Hematopoietic multipotent progenitor cell treated with erythropoietin and hydrocortisone succinate and interleukin-3 and kit ligand, for 17 days (in vitro differentiated cells): ENCODE measurements at places on chromosomes 6 and 20.

DNA sequence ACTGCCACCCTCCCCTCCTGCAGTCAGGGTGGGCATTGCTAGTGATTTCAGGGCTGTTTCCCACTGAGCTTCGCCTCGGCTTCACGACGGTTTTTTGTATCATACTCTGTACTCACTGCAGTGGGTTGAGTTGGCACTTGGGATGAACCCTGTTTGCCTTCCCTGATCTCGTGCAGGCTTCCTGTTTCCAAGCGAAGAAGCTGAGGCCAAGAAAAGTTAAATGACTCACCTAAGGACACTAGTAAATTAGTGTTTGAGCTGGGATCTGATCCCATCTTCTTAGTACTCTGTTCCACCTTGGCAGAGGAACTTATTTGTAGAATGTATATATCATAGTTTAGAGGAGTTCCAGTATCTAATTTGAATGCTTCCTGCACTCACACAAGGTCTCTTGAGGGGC, 50.3 kb upstream of the VSTM2L start:
- DNase-seq, result no peak

- DNase-seq, result peak; percentile 55
These were observed 89.1 kb downstream of the NCR2 start for GRCh38 chr6:41424370-41425058.

DNA sequence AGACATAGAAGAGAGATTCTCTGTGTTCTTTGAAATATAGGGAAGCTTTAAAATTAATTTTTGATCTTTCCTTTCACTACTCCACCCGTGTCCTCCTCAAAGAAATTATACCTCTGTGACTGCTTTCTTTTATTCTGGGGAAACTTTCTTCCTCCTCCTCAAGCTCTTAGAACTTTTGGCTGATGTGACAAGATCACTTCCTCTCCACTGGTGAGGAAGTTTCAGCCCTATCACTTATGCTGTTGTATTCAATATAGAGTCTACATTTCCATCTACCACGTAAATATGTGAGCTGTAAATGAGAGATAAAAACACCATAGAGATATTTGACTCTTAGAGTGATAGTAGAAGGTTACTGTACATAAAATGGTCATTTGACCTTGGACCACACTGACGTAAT, 141.9 kb upstream of the SASH1 start:
- no peak for DNase-seq

DNA sequence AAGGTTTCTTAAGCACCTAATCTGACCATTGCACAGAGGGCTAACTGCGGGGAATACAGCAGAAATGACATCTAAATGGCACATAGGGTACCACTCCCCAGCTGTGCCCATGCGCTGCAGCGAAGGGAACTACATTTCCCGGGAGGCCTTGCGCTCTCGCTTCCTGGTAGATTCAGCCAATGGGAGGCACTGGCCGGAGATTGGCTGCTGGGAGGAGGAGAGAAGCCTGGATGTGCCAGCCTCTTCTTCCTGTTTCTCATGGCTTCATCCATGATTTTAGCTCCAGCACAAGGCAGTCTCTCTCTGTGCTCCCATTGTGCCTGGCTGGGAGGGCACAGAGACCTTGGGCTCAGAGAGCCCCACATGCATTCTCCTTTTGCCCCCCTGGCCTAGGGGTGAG, 101.7 kb upstream of the FOXA2 start:
- DNase-seq, result no peak

GRCh38 chr20:46894579-46894958, at the start of gene EYA2:
Gene EYA2 (plus strand): TSS chr20:46894843. CDS start chr20:46990011, 95,168 bp downstream.
- no peak for DNase-seq

- DNase-seq, result no peak
These were observed 51.8 kb downstream of the TCP11 start for GRCh38 chr6:35089216-35089934.

- no peak for DNase-seq
These were observed 138.4 kb upstream of the TENT5A start for GRCh38 chr6:81890846-81891245.

GRCh38 chr6:28258877-28259777, at the start of gene NKAPL:
Gene NKAPL (plus strand): TSS chr6:28259297. CDS start chr6:28259372, 75 bp downstream.
- DNase-seq, result peak; percentile 28

DNA sequence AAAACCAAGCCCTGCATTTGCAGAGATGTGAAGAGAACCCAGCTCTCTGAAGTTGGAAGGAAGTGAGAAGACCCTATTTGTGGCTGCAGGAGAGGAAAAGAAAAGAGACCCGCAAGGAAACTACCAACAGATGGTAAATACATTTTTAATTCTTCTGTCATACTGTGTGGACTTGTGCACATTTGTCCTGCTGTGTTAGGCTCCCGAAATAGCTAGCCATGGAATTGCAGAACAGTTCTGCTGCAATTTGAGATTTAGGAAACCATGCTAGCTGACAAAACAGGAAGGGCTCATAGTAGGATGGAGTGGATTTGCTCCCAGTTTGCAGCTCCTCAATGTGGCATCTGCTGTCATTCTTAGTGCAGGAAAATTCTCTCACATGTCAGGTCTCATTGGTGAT, 12.1 kb upstream of the ATXN1 start:
- no peak for DNase-seq

DNA sequence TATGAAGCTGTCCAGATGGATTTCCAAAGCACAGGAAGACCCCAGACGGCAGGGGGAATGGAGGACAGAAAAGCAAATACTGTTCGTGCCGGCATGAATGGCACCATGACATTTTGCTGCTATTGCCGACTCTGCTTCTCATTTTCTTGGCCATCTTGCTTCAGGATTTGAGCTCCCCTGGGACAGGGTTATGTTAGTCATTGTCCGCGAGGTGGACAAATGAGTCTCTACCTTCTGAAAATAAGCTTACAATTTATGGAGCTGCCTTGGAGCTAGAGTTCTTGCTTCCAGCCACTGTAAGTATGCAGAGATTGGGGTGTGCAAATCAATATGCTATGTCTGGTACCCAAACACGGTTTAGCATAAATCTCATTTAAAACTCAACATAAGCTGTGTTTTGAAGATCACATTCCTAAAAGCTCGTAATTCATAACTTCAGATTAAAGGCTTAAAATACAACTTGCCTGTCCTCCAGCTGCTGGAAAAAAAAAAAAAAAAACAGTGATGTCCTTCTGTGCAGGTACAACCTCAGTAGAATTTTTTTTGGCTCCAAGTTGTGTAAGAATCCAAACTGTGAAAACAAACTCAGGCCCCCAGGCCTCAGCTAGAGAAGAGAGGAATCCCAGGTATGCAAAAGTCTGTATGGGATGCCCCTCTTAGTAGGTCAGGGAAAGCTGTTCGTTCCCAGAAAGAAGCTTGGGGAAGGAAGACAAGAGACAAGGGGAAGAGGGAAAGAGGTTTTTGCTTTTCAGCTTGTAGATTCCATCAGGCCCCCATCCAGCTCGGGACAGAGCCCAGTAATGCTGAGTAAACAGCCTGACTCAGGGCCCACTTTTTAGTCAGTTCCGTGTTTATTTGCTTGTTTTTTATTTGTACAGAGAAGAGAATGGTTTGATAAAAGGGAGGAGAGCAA, 184.2 kb upstream of the FOXA2 start:
- no peak for DNase-seq

DNA sequence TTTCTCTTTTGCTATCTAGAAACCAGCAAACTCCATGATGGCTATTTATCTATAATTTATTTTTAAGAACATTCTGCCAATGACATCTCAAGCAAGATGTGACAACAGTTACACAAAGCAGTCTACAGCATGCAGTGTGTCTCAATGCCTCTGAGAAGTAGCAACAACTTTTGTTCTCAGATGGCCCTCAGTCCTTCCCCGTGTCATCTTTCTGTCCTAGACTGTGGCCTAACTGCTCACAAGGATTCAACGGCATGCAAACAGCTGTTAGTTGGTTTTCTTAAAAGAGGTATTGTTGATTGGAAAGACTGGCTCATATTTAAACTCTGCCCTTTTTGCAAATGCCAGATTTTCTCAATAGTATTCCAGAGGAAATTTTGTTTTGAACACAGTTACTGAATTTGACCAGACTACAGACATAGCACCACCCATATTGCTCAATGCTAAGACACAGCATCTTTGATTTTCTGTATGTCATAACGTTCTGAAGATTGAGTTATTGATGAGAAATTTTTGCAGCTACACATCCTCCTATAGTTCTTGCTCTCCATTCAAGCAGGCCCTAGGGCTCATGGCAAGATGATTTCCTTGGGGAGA, 26.1 kb upstream of the F13A1 start:
- no peak for DNase-seq

DNA sequence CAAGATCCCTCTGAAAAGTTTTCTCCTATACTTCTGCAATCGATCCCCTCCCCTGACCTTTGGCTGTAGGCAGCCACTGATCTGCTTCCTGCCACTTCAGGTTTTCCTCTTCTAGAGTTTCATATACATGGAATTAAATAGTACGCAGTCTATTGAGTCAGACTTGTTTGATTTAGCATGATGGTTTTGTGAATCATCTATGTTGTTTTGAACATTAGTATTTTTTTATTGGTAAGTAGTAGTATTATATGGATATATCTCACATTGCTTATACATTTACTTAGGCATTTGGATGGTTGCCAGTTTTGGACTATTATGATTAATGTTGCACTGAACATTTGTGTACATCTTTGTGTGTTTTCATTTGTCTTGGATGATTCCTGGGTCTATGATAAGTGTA, 518.0 kb downstream of the CD109 start:
- DNase-seq, result no peak

DNA sequence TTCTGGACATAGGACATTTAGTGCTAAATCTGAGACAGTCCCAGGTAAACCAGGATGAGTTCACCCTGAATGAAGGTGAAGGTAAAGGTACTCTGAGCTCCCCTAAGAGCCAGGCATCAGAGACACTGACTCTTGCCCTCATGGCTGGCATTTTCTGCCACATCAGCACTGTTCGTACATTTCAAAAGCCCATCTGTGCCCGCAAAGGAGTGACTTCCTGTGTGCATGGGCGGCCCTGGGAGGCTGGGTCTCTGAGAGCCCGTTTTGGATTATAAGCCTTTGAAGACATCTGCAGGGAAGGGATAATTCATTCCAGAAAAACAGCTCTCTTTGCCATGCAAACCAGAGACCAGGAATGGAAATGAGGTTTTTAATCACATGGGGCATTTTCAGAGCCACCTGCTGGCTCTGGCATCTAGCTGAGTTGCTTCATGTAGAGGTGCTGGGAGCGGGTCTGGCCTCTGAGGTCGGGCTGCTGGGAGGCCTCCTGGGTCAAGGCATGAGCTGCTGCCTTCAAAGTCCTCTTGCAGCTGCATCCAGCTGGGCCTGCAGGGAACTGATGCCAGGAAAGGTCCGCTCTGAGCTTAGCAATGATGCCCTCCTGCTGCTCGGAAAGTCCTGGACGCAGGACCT, 348.3 kb downstream of the DHX35 start:
- DNase-seq, result no peak

GRCh38 chr6:28711325-28711724, 185.6 kb downstream of the GPX5 start:
- DNase-seq, result no peak

DNA sequence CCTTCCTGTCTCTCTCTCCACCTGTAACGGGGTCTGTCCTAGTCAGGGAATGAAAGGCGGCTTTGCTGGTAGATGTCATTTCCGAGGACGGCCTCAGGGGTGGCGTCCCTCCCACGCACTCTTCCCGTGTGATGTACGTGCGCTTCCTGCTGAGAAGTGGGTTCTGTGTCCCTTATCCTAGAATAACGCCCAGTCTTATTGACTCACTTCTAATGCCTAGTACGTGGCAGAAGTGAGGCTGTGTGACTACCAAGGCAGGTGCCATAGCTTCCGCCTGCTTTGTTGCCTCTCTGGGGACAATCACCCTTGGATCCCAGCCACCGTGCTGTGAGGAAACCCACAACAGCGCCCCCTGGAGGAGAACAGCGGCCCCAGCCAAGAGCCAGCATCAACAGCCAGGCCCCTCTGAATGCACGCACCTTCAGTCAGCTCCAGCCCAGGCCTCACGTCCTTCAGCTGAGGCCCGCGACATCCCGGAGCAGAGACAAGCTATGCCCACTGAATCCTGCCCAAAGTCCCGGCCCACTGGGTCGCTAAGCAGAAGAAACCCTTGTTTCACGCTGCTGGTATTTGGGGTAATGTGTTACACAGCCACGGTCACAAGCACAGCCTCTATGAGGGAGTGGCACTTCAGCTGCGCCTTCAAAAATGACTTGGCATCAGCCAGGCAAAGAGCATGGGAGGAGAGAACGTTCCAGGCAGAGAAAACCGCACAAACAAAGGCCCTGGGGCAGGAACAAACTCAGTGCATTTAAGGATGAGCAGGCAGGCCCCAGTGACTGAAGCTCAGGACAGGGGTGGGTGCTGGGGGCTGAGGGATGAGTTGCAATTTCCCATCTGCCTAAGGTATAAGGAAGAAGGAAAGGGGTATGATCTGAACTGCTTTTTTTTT, 224.2 kb downstream of the NFATC2 start:
- DNase-seq, result peak; percentile 12

DNA sequence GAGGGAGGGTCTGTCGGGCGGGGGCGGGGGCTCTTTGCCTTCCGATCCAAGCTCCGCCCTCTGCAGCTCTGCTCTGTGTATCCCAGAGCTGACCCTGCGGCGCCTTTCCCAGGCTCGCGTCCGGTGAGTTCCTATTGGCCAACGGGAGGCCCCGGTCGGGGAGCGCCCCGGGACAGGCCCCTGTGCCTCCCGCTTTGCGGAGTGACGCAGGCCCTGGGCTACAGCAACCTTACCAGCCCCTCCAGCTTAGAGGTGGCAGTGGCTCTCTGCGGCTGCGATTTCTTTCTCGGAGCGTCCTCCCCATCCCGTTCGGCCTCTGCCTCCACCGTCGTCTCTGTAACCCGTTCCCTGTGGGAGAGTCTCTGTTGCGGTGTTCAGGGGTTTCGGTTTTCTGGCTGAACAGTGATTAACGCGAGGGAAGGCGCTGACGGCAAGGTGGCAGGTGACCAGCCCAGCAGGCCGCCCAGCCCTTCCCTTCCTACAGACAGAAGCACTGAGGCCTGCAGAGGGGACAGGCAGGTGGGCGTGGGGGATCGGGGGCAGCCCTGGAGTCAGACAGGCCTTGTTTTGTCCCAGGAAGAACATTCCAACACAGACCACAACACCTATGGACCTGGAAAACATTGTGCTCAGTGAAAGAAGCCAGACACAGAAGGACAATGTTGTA, 18.1 kb upstream of the CEBPB start:
- DNase-seq, result no peak

- no peak for DNase-seq
These were observed 90.4 kb downstream of the CARMIL1 start for GRCh38 chr6:25369433-25370177.

GRCh38 chr20:49160057-49160929, 27.8 kb downstream of the STAU1 start:
- no peak for DNase-seq

DNA sequence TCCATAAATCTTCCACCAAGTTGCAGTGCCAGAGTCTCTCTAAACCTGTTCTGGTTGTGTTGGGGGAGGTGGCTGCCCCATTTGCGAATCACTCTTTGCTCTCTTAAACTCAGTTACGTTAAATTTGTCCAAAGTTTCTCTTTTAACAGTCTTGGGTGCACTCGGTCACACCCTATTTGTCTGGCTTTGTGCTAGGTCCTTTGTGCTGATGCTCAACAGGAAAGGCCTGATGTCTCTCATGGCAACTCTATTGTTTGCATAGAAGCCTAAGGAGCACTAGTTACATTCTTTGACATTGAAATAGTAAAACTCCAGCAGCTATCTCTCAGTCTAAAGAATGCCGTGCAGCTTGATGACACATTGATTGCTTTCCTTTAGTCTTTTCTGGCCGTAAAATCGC, 105.1 kb downstream of the TRMT11 start:
- no peak for DNase-seq
